ENCODE measurements at places on chromosomes 1 and 21. TPM values are rescaled to one million over a fixed set of nuclear protein-coding genes. Genes with fewer than 3 reads are reported as not detected.

GRCh38 chr1:153341431-153341934 lies 7.2 kb downstream of the PGLYRP4 start:
- no peaks in the 10 kb centered on the region for H3K4me1 ChIP-seq
- peaks cover 16% of the 10 kb centered on the region for H3K27me3 ChIP-seq
- no peak overlapping the region for H3K4me3 ChIP-seq
- DNase-seq: no peak
- H3K27ac ChIP-seq: no peak overlapping the region

DNA sequence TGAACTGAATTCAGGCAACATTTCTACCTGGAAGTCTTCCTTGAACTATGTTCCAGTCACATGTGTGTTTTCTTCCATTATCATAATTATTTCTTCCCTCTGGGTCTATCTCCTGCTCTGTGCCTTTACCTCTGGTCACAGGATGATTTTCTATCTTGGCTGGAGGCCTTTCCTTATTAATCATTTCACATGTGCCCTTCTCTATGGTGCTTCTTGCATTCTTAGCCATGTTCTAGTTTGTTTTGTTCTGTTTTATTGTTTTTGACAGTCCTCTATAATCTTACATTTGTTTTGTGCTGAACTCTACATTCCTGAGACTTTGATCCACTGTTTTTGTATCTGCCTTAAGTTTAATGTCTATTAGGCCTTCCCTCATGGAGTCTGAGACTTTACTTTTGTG lies 51.0 kb downstream of the SGIP1 start:
- H3K4me3 ChIP-seq: no peak overlapping the region
- no peaks in the 10 kb centered on the region for H3K27me3 ChIP-seq
- H3K27ac ChIP-seq: no peak overlapping the region
- no peaks in the 10 kb centered on the region for H3K4me1 ChIP-seq
- no peak for DNase-seq
- H3K36me3 ChIP-seq: no peaks in the 10 kb centered on the region

GRCh38 chr1:180279651-180280050 lies 49.6 kb downstream of the LHX4 start:
- H3K36me3 ChIP-seq: peaks cover 6% of the 10 kb centered on the region
- no peaks in the 10 kb centered on the region for H3K4me1 ChIP-seq
- no peaks in the 10 kb centered on the region for H3K27me3 ChIP-seq

- peak overlapping the region; percentile 56 for H3K27ac ChIP-seq
- no peaks in the 10 kb centered on the region for H3K27me3 ChIP-seq
- H3K36me3 ChIP-seq: no peaks in the 10 kb centered on the region
These were observed 63.7 kb downstream of the MAP10 start for GRCh38 chr1:232868793-232869491.

ATP1A4 gene
- polyA plus RNA-seq: not detected
